ENCODE measurements at places on chromosomes 1 and 21. TPM values are rescaled to one million over a fixed set of nuclear protein-coding genes. Genes with fewer than 3 reads are reported as not detected.

The GPR52 gene
- total RNA-seq: 1.9 TPM

The CLCA1 gene
- total RNA-seq: not detected

The FMOD gene
- total RNA-seq: 0.65 TPM

The CCDC185 gene
- not detected for total RNA-seq

The C2CD4D gene
- not detected for total RNA-seq

Measured in bladder microvascular endothelial cell (primary cell).